ENCODE measurements at places on chromosomes 7 and 10. TPM values are rescaled to one million over a fixed set of nuclear protein-coding genes. Genes with fewer than 3 reads are reported as not detected.

IKZF1 gene
- 22.0 TPM for total RNA-seq

DNA sequence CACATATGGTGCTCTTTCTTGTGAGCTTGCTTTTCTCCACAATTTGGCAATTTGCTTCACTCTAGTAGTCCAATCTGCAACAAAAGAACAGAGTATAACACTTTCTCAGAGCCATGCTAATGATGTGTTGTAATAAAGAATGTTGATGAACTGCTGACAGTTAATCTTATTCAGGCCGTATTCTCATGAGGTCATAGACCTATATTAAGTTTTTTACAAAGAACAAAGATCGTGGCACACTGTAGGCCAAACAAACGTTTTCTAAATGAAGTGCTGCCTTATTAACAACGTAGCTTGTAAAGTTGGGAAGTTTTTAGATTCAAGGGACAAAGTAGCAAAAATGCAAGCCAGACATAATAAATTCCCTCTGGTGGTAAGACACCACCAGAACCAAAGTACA is 160.1 kb downstream of the GALNT11 start:
- no peak for DNase-seq

HMX3 gene
- total RNA-seq, result not detected

GRCh38 chr10:124153023-124153826 is 59.8 kb upstream of the CHST15 start:
- DNase-seq, result peak; percentile 88

DNA sequence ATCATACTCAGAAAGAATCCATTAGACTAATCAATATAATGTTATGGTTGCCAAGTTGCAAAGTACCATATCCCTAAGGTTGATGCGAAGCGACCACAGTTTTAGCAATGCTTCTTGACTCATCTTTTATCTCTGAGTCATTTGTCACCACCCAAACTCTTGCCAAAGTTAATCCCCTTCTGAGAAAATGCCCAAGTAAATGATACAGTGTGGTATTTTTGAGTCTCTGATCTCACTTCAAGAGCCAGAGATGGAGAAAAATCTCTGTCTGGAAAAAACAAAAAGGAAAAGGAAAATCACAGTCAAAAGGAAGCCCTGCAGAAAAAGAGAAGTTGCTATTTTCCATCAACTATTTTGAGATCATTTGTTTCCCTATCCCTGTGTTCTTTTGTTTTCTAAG is 26.7 kb upstream of the OTUD1 start:
- no peak for DNase-seq

- DNase-seq, result no peak
Observed at GRCh38 chr10:89468191-89468965, 54.0 kb downstream of the IFIT5 start.

DNA sequence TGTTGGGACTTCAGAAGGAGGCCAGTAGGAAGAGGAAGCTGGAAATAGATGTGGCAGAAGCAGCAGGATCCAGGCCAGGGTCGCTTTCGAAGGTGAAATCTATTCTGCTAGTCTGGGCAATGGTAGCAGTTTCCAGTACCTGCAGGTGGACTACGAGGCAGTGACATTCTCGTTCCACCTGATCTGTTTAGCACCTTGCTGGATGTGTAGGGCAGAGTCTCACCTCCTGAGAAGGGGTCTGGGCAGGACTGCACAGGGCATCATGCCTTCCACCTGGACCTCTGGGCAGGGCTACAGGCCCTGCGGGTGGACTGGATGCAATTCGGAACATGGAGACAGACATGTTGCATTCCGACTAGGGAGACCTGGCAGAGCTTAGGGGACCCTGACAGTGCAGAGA is 254.8 kb upstream of the ZNF32 start:
- DNase-seq, result no peak

- DNase-seq, result no peak
Observed at GRCh38 chr7:129728875-129729467, 117.5 kb downstream of the NRF1 start.

DNA sequence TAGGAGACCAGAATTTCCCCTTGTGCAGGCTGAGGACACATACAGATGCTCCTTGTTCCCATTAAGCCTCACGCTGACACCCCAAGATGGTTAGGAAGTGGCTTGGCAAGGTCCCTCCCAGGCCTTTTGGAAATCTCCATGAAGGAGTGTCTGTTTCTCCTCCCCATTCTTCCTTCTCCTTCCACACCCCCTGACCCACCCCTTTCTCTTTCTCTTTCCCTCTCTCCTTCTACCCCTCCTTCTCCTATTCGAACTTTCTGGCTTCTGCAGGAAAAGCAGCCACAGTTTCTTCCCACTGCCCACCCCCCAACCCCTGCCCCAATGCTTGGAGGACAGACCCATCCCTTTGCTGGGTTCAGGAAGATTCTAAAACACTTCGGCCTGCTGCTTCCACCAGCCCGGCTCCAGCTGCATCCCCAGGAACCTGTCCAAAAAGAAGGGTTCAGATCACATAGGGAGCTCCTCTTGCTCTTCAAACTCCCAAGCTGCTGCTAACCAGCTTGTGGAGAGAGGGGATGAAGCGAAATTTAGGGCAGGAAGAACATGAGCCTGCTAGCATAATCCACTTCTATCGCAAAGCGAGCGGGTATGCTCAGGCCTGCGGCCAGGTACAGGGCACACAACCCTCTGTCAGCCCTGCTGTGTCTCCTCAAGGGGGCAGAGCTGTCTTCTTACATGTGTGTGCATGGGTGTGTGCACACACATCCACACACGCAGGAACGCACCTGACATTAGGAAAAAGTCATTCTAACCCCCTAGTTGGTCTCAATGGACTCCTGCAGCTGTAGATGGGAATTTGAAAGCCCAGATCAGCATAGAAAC is 80.4 kb downstream of the PPP1R3C start:
- no peak for DNase-seq

GRCh38 chr7:153385502-153385901 is 626.0 kb downstream of the ACTR3B start:
- DNase-seq, result no peak

Measured in mesenteric fat pad (tissue), 1 donor.